Stimulated activated CD4-positive, alpha-beta T cell treated with anti-CD3 and anti-CD28 coated beads, Interleukin-1b, Interleukin-23, amount 100 ng/mL, for 4 hours (primary cell): ENCODE measurements at places on chromosomes 6 and 20.

DNA sequence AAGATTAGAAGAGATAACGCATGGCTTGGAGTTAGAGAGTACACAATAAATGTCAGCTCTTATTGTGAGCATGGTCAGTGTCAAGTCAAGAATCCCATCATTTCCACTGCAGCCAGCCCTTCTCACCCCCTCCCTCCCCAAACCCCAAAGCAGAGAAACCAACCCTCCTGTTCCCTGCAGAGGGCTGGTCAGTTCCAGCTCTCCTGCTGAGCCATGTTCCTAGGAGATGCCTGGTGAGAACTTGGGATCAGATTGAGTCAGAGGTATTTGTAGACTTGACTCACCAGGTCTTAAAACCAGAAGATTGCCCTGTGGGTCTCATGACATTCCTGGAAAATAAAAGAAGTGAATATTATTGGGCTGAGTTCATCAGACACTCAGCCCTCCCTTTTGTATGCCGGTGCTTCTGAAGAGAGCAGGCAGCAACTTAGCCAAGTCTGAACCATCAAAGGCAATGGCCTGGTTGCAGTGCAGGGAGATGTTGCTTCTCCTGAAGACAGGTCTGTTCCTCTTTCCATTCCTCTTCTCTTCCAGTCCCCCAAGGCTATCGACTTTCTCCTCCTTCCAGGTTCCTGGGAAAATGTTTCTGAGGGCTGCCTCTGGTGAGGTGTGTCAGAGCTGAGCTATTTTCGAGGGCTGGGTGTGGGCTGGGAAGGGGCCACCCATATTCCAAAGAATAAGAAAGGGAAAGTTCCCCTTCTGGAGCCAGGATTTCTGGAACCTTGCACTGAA, 278.2 kb upstream of the SUPT3H start:
- DNase-seq: no peak

- no peak for DNase-seq
Observed at GRCh38 chr6:130421585-130421984, 55.8 kb downstream of the TMEM200A start.

DNA sequence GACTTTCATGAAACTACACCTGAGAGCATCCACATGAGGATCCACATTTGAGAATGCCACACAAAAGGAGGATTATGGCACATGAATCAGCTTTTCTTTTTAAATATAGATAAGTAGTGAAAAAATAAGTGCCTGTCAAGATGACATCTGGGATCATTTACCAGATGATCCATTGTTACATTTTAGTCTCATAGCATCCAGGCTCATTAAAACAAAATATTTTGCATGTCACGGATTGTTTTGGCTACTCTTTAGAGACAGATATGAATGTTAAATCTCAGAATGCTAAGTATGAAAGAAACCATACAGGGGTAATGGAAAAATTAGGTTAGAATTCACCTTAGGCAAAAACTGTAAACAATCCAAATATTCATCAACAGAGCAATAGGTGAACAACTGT, 66.7 kb downstream of the MYO6 start:
- DNase-seq: no peak

- DNase-seq: no peak
Observed at GRCh38 chr6:18280084-18280483, 15.8 kb upstream of the DEK start.

- no peak for DNase-seq
Observed at GRCh38 chr20:51560550-51561307, 18.2 kb upstream of the NFATC2 start.

DNA sequence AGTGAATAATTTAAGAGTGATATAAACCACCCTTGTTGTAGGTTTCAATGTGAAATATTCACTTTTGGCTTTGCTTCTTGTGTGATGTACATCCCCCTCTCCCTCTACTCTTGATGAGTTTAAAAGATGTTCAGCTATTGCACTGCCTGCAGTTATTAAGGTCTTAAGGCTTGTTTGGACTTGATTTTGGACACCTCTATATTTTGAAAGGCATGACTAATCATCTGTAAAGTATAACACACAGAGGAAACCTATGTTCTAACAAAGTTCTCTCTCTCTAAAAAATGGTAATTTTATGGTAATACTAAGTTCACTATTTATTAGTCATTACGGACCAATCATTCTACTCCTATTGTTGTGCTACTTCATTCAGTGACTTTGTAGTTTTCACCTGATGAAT, 1719.9 kb downstream of the GRIK2 start:
- DNase-seq: no peak

DNA sequence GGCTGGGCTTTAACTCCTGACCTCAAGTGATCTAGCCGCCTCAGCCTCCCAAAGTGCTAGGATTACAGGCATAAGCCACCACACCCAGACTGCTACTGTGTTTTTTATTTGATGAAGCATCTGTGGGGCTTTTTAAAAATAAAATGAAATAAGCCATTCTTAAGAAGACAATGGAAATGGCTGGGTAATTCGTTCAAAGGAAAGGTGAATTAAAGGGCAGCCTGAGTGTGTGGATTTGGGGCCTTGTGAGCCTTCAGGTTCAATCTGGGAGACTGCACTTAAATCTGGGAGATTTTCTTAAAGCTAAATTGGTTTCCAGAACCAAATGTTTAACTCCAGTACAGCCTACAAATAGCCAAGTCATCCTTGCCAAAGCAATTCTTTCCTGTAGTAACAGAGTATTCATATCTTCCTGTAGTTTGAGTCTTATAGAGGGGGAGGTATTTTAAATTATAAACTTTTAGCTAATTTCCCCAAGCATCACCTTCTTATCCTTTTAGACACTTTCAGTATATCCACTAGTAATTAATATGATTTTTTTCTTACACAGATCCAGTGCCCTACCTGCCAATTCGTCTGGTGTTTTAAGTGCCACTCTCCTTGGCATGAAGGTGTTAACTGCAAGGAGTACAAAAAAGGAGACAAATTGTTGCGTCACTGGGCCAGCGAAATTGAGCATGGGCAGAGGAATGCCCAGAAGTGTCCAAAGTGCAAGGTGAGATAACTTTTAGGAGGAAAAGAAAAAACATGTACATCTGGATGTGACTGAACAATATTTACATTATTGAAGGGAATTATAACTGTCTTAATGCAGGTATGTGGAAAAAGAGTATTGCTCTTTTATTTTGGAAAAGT, 95.4 kb downstream of the RNF217 start:
- DNase-seq: no peak

GRCh38 chr6:67886036-67886707, 748.9 kb upstream of the ADGRB3 start:
- DNase-seq: no peak

GRCh38 chr20:5865604-5866003, 84.7 kb downstream of the TRMT6 start:
- DNase-seq: no peak

- no peak for DNase-seq
Observed at GRCh38 chr6:105898286-105898685, 187.8 kb upstream of the PRDM1 start.

DNA sequence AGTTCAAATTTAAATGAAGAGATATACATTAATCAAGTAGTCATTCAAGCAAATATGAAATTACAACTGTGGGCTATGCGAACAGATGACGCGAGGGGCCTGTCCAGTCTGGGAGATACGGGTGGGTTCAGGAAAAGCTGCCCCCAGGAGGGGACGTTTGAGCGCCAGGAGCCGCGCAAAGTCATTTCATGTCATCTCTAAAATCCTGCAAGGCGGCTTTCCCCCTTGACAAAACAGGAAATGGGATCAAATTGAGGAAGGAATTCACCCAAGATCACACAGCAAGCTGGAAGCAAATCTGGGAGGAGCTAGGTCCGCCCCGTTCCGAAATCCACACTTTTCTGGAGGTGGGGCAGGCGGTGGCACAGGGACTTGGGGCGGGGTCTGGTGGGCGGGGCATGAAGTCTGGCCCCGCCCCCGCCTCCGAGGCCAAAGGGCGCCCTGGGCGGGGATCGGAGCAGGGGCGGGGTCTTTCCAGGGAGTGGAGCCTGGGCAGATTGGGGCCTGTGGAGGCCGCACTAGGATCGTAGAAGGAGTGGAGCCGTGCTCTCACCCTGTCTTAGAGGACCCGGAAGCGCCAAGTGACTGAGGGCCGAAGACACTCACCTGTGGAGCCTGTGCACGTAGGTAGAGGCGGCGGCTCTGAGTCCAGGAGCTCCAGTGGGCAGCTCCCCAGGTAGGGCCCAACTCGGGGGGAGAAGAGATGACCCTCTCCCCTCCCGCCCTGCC, at the start of gene LPIN3:
LPIN3 (plus strand) TSS at position 495 of the 729 bp plus-strand sequence. CDS start 4,983 bp downstream, outside the sequence.
- DNase-seq: peak; percentile 37

DNA sequence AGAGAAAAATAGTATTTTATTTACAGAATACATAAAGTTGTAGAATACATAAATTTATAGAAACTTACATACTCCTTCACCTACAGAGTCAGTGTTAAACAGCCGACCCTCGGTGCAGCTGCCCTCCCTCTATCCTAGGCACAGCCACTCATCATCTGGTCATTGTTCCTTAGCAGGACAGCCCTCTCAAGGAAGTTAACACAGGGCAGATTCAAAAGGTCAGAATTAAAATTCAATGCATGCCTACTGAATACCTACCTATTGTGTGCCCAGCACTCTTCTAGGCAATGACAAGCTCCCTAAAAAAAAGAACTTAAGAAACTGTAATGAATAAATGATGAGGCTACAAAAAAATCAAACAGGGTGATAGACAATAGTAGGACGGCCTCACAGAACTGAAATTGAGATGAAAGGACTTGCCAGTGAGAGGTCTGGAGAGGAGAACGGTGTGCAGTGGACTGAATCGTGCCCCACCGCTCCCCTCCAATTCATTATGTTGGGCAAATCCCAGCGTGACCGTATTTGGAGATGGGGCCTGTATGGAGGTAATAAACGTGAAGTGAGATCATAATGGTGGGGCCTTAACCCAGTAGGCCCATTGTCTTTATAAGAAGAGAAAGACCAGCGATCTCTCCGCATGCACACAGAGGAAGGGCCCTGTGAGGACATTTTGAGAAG, 326.0 kb downstream of the PACRG start:
- no peak for DNase-seq

- peak; percentile 89 for DNase-seq
Observed at GRCh38 chr20:44384423-44385027, 29.0 kb downstream of the HNF4A start.

GRCh38 chr6:37490536-37491170, 9.0 kb downstream of the CCDC167 start:
- no peak for DNase-seq

GRCh38 chr6:87869064-87869905, 167.3 kb upstream of the AKIRIN2 start:
- DNase-seq: no peak

DNA sequence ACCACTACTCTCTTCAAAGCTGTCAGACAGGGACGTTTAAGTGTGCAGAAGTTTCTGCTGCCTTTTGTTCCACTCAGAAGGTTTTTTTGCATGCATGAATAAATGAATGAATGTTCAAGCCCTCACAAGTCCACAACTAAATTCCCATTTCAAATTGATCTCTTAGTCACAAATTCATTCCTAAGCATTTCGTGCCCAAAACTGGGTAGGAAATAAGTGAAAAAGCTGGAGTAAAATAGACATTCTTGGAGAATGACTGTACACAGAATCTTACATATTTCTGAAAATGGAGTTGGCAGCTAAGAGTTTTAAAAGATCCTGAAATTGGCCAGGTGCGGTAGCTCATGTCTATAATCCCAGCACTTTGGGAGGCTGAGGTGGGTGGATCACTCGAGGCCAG, 117.6 kb downstream of the PERP start:
- DNase-seq: no peak

- no peak for DNase-seq
Observed at GRCh38 chr6:30726506-30727413, 6.6 kb downstream of the TUBB start.

DNA sequence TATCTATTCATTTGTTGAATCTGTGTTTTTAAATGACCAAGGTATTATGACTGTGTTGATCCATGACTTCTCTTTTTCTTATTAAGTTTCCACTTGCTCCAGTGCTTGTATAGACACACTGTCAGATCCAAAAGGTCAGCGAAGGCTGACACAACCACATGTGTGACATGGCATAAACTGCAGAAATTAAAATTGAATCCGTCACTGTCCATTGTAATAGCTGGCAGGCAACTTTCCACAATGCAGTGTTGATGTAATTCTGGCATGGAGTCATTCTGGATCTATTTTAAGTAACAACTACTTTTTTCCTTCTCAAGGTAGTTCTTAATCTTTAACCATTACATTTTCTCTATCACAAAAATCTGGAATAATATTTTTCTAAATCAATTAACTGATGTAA, 145.3 kb downstream of the AIG1 start:
- no peak for DNase-seq

DNA sequence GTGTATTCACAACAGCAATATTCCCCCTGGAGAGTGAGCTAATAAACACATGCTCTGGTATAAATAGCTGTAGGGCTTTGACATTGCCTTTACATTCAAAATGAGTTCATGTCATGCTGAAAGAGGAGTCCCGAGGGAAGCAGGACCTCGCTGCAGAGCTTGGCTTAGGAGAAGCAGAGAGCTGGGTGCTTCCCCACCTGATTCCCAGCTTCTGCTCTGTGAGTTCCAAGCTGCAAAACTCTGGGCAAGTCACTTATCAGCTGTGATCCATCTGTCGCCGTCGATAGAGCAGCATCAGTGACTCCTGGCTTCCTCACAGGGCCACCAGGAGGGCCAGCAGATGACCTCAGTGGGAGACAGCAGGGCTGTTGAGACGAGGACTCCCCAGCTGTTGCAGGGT, 241.8 kb downstream of the ANKRD60 start:
- no peak for DNase-seq

- DNase-seq: no peak
Observed at GRCh38 chr6:78492351-78493017, 374.9 kb upstream of the IRAK1BP1 start.

DNA sequence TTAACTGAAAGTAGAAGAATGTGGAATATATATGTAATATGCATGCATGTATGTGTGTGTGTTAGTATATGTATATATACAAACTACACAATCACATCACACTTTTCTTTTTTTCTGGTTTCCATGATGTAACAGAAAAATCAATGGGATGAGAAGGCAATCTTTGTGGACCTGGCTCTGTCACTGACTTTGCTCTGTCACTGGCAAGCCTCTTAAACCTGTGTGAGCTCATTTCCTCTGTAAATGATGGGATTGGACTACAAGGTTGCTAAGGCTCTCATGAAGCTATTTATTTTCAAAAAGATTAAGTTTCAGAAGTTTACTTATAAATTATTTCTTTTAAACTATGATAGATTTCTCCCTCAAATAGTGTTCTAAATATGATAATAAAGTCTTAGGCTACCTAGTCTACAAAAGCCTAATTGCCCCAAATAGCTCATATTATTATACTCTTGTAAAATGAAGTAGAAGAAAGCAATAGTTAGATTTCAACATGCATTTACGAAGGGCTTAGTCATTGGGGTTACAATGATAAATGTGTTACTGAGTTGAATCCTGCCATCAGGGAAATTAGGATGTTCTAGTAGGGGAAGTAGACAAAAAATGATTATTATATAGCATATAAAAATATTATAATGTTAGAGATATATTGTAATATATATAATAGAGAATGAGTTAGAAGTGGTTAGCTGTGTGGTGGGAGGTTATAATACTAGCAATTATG, 129.3 kb downstream of the AFG1L start:
- no peak for DNase-seq

DNA sequence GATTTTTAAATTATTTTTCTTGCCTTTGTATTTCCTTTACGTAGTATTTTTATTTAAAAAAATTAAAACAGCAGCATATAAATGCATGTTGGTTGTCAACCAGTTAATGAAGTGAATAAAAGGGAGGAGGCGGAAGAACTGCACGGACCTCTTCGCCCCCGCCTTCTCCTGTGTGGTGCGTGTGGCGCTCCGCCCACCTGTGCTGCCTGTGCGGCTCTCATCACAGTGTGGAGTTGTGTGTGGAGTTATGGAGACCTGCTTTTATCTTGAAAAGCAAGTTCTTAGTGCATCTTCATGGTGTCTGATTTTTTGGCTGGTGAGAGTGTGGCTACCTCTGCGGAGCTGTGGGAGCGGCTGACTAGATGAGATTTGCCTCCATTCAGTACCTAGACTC, 58.4 kb downstream of the PTPN1 start:
- DNase-seq: no peak
